HFFc6 (cell line): ENCODE measurements at places on chromosomes 5 and 9.

GRCh38 chr5:52999344-52999949 lies 10.3 kb downstream of the ITGA2 start:
- DNase-seq: peak; percentile 75

DNA sequence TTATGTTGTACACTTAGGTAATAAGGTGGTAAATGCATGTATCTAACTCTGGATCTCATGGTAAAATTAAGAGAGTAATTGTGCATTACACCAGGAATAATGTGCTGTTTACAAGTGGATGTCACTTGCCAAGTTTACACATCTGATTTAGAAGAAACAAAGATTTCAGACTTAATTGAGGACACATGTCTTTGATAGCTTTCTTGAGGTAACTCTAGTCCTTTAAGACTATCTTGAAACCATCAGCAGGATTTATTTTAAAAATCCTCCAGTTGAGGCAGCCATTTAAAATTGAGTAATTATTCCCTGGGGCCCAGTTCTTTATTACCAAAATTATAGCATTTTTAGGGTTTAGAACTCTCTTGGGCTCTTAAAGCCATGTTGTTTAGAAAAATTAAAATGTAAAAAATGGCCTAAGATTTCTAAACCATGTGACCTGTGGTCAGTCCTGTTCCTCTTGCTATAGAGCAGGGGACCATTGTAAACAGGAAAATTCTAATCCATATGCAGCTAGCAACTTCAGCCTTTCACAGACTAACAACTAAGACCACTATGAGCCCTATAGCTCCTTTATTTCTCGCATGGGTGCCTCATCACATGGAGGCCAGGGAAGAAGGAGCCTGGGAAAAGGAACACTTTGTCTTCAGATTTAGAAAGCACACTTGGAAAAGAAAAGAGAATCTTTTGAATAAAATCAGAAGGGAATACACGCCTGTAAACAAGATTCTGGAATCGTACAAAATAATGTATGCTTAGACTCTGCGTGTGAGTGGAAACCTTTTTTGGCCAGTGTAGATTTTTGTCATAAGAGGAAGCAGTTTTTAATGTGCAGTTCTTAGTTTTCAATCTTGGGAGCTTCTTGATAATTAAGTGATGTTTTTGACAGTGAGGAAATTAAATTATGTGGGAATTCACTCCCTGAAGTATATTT lies 71.2 kb downstream of the ZSWIM6 start:
- no peak for DNase-seq

- DNase-seq: no peak
Measured at GRCh38 chr5:14767735-14768507, 103.4 kb downstream of the OTULIN start.

- DNase-seq: no peak
Measured at GRCh38 chr5:147906326-147907095, at the start of gene C5orf46. Gene C5orf46 (minus strand): TSS chr5:147906538. CDS start chr5:147906501, 37 bp downstream.

GRCh38 chr5:126348855-126349635 lies 74.2 kb upstream of the GRAMD2B start:
- no peak for DNase-seq

- no peak for DNase-seq
Measured at GRCh38 chr5:56481428-56482357, 248.6 kb upstream of the ANKRD55 start.

DNA sequence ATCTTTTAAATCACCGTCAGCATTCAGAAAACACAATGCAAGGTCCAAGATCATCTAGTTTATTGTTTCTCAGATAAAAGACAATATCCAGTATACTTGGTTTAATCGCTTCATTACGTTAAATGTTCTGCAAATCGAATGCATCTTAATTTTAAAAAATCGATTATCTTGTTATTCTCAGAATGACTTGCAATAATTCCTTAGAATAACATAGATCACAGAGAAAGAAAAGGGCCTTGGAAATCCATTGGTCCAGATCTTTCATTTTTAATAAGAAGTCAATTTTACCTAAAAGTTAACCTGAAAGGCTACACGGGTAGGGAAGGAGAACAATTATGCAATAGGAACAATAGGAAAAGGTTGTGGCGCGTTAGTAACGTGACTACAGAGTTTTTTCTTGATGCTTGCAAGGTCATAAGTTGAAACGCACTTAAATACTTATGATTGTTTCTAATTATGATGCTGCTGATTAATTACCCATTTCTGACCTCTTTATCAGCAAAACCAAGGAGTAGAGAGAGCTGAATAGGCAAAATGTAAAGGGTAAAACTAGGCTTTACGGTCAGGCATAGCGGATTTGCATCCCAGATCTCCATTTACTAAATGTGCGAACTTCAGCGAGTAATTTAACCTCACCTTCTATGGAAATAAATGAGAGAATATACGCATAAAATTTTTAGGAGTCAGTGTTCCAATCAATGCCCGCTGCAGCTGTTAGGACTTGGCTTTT lies 769 bp upstream of the LYRM7 start:
- no peak for DNase-seq

DNA sequence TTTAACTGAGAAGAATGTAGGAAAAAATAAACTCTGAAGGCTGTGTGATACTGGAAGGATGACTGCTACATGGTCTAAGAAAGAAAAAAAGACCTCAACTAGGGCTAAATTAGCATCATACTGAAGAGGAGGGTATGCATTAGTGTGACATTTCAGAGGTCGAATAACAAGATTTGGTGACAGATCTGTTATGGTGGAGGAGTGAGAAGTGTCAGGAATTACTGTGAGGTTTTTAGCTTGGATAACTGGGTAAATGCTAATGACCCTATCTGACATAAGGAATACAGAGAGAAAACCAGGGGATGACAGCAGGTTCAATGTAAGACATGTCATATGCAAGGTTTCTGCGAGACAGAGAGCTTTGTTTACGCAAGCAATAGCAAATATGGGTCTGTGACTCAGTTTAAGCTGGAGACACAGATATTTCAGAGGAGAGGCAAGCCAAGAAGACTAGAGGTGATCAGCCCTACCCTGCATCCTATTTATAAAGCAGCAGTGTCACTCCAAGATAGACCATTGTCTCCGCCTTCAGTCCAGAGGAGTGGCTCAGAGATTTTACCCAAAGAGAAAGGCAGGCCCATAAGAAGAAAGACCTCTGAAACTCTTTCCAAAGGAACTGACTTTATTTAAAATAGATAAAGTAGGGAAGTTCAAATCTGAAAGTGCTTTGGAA lies 44.3 kb downstream of the FBN2 start:
- DNase-seq: no peak

- DNase-seq: no peak
Measured at GRCh38 chr9:123657941-123658340, 272.0 kb downstream of the DENND1A start.

- no peak for DNase-seq
Measured at GRCh38 chr5:87182649-87183048, 85.0 kb upstream of the RASA1 start.
